ENCODE measurements at places on chromosomes 4 and X.

DNA sequence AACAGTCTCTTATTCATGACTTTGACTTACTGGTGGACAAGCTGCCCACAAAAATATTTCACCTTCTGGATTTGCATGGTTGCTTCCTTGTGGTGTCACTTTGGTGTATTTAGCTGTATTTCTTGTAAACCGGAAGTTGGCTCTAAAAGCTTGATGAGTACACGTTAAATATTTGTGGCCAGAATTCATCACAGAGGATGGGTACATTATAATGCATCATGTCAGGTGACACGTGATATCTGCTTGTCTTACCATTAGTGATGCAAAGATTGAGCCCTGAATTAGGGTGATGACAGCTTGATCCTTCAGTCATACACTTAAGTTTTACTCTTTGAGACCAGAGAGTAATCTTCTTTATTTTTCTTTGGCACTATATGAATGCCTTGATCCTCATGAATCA is 188.3 kb upstream of the RPS6KA3 start:
- DNase-seq, result no peak

DNA sequence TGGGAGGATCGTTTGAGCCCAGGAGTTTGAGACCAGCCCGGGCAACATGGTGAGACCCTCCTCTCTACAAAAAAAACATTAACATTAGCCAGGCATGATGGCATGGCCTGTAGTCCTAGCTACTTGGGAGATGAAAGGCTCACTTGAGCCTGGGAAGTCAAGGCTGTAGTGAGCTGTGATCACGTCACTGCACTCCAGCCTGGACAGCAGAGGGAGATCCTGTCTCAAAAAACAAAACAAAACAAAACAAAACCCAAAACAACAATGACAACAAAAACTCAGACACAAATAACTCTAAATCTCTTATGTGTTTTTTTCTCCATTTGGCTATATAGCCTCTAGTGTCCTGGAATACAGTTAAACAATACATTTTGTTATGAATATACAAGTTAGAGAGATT is 127.3 kb upstream of the STK26 start:
- DNase-seq, result no peak

GRCh38 chrX:2697741-2698299 is 6.7 kb downstream of the CD99 start:
- DNase-seq, result no peak

- DNase-seq, result no peak
Measured at GRCh38 chrX:107146670-107147069, 28.0 kb upstream of the RBM41 start.

DNA sequence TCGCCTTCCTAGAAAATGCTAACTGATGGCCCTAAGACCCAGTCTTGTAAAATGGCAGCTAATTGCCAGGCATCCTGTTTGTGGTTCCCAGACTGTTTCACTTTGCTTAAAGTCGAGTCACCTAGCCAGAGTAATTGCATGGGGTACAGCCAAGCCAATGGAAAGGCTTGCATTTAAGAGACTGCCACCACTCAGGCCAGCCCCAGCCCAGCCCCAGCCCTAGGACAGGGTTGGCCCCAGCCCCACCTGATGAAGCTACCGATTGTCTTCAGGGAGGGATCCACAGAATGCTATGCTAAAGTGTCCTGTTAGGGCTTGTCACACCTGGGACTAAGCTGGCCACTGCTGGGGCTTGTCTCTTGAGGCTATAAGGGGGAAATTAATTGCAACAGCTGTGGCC is 194.6 kb upstream of the KLF3 start:
- DNase-seq, result no peak

DNA sequence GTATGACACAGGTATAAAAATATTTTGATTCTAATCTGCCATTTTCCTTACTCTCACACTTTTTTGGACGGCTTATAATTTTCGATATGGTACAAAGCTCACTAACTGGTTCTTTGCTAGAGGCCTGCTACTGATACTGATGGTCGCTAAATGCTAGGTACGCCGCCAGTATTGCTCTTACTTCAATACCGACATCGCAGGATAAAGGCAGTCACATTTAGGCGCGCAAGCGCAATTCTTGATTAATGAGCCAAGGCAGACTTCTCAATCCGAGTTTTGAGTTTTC is 557 bp upstream of the USP38 start:
- no peak for DNase-seq

DNA sequence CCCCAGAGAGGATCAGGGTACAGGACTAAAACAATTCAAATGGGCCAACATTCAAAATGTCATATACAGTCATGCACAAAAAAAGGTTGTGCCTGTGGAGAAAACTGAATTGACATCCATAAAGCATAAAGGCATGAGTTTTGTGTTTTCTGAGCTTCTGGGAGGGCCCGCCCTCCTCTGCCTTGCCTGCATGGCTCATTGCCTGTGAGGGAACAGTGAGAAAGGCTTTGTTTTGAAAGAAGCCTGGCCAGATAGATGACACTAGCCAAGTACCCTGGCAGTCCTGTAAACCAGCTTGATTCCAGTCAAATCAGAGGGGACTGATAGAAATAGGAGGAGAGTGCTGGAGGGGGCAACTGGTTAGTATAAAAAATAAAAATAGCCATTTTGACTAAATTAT is 194.3 kb downstream of the KIT start:
- no peak for DNase-seq

GRCh38 chrX:101736651-101737050 is 77.0 kb upstream of the ARMCX2 start:
- DNase-seq, result no peak

DNA sequence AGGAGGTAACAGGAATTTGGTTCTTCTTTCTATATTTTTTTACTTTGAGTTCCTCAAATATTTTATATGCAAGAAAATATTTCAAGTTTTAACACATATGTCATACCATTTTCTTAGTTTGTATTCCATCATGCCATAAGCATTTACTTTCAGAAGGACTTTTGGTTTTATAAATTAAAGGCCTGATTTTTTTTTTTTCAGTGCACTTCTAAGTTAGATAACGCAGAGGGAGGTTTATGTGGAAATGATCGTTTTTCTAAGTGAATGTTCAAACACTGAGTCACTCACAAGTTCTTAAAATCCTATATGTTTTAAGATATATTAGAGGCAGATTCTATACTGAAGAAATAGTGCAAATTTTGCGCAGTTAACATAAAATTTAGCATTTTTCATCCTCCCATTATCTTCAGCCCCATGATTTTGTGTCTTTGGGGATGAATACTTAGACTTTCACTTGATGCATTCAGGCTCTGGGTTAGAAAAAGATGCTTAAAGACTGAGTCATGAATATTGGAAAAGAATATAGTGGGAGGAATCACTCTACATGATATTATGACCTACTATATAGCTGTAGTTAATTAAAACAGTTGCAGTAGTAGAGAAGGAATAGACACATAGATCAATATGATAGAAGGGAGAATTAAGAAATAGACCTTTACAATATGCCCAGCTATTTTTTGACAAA is 54.9 kb downstream of the COL4A5 start:
- DNase-seq, result no peak

GRCh38 chrX:139052461-139052860 is 340.9 kb upstream of the FGF13 start:
- DNase-seq, result no peak

- DNase-seq, result no peak
Measured at GRCh38 chr4:6092131-6092530, 73.9 kb upstream of the C4orf50 start.

DNA sequence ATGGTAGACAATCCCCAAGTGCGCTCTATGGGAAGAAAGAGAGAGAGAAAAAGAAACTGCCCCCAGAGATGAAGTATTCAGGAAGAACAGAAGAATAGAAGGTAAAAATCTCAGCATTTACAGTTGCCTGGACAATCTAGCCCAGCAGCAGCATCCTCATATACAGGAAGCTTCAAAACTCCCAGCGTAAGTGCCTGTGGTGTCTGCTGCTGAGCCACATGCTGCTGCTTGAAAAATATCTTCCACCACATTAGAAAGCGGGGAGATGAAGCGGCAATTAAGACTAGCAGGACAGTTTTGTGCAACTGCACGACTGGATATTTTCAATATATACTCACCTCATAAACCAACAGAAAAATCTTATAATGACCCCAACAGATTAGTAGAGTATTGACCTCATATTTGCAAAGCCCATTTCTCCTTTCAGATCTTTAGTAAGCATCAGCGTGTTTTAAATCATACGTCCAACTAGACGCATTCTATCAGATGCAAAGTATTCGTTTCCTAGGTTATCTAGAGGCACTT is 972.0 kb upstream of the TENM3 start:
- DNase-seq, result no peak

All from amniotic stem cell (primary cell).